ENCODE measurements at places on chromosomes 12 and 14.

DNA sequence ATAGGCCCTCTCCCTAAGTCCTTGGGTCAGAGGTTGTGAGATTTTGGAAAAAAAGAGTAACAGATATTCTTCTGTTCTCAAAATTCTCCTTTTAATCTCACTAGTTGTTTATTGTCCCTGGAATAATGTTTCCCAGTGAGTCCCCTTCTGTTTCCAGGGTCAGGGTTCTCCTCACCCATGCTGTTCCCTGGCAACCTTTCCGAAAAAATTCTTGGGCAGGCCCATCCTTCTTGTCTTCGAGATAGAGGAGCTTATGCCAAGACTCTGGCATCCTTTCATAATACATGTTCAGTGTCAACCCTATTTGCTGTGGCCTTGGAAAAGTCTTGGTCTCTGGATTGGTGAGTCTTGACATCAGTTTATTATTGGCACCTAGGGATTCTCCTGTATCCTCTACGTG is 212.4 kb upstream of the FAR2 start:
- no peak for DNase-seq

DNA sequence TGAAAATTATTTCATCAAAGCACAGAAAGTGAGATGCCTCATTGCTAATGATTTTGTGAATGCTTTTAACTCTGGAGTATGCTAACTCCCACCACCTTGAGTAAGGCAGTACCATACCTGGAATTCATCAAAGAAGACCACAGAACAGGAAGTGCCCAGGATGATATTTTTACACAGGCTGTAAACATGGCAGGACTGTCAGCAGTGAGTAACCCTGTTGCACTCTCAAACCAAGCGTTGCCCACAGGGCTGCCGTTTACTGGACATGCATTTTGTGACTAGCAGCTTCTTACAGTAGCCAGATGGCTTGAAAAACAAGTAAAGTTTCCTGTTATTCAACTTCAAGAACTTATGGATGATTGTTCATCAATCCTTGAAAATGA is 42.4 kb downstream of the RALGAPA1 start:
- no peak for DNase-seq

- DNase-seq: no peak
Observed at GRCh38 chr12:47277972-47278448, 198.3 kb upstream of the AMIGO2 start.

DNA sequence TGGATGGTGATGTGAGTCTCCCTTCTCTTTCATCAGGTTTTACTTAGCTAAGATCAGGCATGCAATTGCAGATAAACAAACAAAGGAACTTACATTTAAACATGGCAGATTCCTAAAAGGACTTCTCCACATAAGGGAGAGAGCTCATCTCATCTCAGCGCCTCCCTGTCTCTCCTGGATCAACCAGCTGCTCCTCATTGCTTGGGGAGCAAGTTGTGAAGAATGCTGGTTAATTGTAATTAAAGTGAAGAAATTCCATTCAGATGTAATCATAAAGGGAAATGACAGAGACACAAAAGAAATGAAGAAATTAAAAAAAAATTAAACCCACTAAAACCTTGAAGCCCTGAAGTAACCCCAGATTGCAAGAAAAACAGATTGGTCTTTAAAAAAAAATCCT is 104.4 kb upstream of the DIO2 start:
- no peak for DNase-seq

- DNase-seq: no peak
Observed at GRCh38 chr12:11652351-11653040, 3.0 kb downstream of the ETV6 start.

- DNase-seq: no peak
Observed at GRCh38 chr14:59244581-59244980, 56.1 kb downstream of the DAAM1 start.

- DNase-seq: no peak
Observed at GRCh38 chr12:101612160-101612916, 17.6 kb downstream of the MYBPC1 start.

All from NCI-H2107 (cell line).